AG08395 (cell line): ENCODE measurements at places on chromosomes 12 and 14.

- DNase-seq: peak; percentile 52
Measured at GRCh38 chr12:124506145-124506831, 61.1 kb downstream of the NCOR2 start.

GRCh38 chr12:2813214-2814185 is 1.0 kb downstream of the ITFG2 start:
- DNase-seq: peak; percentile 75

- no peak for DNase-seq
Measured at GRCh38 chr12:49912345-49913255, 8.9 kb upstream of the FAIM2 start.

DNA sequence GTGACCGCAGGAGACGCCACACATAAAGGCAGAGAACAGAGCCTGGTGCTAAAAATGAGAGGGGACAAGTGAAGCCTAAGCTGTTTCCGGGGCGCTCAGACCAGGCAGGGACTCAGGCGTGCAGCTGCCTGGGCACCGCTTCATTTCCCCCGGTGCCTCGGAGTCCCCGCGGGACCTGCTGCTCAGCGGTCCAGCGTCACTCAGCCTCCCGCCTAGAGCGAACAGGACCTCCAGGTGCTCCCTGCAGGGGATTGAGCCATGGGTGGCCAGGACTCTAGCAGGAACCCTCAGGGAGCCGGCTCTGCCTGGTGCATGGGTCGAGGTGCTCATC is 31.0 kb downstream of the CCDC85C start:
- no peak for DNase-seq

DNA sequence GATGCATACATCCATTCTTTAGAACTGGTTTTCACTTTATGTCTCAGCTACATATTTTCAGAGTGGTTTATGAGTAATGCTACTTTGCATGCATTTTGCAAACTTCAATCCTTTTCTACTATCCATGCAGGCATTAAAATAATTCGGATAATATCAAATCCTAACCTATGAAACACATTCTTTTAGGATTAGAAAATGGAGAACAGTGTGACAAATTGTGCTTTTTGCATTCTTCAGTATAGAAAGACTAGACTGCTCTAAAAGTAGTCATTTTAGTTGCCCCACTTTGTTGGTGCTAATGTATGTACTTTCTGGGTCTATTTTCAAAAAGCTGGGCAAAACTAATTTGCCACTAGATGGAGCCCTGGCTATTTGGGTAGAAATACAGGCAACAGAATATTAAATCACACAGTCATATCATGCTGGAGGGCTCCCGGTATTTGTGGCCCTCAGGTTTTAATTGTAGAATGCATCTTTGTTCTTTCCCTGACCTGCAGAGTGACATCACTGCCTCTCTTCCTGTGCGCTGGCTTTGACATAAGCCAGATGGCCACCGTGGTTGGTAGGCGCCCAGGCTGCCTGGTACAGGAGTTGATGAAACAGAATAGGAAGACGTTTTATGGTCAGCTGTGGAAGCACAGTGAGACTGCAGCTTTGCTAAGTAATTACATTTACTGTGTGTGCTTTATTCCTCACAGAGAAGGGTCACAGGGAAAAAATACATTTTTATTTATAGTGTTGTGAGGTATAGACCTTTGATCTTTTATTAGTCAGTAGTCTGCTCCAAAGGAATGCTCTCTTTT is 28.1 kb downstream of the MSRB3 start:
- peak; percentile 21 for DNase-seq

DNA sequence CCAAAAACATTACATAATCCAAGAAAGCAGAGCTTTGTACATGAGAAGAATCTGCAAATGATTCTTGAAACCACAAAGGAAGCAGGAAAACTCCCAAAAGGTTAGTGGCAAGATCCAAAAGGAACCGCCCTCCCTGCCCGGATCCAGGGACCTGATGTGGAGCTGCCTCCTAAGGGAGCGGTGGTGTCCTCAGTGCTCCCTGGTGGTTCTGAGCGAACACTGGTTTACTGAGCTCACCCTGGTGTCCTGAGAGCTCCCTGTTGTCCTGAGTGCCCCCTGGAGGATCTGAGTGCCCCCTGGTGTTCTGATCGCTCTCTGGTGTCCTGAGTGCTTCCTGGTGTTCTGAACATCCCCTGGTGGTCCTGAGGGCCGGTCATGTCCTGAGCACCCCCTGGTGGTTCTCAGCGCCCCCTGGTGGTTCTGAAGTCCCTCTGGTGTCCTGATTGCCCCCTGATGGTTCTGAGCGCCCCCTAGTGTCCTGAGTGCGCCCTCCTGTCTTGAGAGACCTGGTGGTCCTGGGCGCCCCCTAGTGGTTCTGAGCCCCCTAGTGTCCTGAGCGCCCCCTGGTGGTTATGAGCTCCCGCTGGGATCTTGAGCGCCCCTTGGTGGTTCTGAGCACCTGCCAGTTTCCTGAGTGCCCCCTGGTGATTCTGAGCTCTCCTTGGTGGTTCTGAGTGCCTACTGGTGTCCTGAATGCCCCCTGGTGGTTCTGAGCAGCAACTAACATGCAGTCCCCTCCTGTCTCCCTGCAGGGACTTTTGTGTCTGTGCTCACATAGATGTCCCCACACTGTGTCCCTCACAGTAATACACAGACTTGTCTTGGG is 891.1 kb downstream of the TMEM121 start:
- DNase-seq: no peak

DNA sequence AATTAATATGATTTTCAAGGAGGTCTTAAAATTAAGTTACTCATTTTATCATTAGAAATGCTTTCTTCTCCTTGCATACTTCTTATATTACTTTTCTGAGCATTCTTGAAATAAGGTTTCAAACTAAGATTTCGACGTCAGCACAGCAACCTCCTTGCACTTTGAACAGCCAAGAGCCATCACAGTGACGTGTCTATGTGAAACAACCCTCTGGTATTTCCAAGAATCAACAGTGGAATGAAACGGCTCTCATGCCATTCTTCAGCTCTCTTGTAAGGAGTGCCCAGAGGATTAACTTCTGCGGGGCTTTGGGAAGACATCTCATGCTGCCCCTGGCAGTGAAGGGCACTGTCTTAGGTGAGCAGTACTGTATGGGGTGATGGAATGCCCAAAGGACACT is 109.2 kb downstream of the EFCAB11 start:
- peak; percentile 18 for DNase-seq

DNA sequence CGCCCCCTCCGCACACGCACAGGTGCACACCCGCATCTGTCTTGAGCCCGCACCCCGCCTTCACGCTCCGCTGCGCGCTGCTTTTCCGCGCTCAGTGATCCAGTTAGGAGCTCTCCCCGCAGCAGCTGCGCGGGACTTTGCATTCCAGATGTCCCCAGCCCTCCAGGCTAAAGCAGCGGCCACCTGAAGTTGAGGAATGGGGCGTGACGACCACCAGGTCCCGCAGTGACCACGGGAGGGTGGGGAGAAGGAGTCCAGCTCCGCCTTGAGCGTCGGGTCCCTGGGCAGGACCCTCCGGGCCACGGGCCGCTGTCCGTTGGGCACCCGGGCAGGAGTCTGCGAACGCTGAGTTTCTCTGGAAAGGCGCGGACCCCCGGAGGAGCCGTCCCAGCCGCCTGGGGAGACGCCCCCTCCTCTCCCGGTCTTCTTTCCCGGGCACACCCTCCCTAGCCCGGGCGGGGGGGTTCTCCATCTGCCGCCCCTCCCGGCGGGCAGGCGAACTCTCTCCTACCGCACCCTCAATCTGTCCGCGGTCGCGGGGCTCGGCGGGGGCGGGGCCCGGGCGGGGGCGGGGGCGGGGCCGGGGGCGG is 334 bp upstream of the TMEM132C start:
- DNase-seq: no peak

- no peak for DNase-seq
Measured at GRCh38 chr14:95195031-95195430, 37.7 kb upstream of the DICER1 start.

DNA sequence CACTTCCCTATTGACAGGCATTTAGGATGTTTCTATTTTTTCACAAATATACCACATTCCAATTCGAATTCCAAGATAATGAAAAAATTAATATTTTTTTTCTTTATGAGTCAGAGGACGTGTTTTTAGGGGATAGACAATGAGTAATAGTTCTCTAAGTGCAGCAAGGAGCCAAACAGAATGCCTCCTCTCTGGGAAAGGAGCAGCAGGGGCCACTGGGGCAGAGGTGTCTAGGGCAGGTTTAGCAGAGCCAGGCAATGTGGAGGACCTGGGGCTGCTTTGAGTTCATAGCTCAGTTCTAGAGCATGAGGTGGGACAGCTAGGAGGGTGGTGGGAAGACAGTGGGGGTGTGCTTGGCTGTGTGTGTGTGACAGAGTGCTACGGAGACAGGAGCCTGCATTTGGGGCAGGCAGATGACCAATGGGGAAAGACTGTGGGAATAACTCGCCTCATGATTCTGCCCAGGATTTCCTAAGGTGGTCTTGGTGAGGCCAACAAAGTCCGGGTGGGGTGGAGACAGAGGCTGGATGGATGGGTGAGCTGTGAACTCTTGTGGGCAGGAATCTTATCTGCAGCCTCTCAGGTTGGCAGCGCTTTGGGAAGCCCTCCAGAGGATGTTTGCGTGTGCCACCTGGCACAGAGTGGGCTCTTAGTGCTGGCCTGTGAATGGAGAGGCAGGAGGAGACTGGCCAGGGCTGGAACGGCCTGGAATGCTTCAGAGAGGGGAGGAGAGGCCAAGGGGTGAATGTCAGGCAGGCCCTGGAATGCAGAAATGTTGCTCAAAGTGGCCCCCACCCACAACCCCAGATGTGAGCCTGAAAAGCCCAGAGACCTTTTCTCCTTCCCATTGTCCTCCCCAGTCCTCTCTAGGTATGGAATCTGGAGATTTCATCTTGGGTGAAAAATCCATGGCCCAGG is 2.4 kb upstream of the KRT7 start:
- peak; percentile 85 for DNase-seq

DNA sequence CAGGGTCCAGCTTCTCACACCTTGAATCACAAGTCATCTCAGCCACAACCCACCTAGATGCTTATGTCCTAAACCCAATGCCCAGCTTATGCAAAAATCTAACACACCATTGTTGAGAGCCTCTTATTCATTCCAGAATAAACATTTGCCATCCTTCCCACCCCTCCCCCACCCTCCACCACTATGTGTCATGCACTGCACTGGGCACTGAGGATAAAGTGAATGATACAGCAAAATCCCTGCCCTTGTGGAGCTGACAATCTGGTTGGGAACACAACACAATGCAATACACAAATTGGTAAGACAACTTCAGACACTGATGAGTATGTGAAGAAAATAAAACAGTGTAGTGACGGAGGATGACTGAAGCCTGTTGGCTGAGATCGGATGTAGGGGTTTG is 1.4 kb upstream of the GLTP start:
- DNase-seq: no peak
